ENCODE measurements at places on chromosomes 2 and 18.

GRCh38 chr2:219695145-219695709 lies 67.8 kb downstream of the SLC4A3 start:
- no peak for DNase-seq

DNA sequence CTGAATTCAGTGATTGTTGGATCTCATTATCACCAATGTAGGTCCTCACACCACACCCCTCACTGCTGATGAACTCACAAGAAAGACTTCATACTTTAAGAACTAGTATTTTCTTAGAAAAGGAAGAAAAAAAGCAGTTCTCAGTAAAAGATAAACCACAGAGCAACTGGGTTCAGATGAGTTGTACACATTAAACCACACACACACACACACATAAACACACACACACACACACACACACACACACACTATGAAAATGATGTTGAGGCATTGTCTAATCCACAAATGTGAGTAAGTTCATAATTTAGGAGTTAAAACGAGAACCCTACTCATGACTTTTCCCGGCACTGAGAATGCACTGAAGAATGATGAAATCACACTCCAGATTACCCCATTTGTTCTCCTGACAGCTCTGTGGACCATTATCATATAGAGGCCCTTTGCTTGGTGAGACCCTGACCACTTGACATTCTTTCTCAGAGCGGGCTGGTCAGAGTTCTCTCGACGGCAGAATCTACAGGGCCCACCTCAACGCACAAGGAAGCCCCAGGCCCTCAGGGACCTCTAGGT lies 106.2 kb downstream of the BCL2 start:
- DNase-seq: no peak

- DNase-seq: no peak
These were observed 378.4 kb upstream of the SPHKAP start for GRCh38 chr2:228559774-228560415.

DNA sequence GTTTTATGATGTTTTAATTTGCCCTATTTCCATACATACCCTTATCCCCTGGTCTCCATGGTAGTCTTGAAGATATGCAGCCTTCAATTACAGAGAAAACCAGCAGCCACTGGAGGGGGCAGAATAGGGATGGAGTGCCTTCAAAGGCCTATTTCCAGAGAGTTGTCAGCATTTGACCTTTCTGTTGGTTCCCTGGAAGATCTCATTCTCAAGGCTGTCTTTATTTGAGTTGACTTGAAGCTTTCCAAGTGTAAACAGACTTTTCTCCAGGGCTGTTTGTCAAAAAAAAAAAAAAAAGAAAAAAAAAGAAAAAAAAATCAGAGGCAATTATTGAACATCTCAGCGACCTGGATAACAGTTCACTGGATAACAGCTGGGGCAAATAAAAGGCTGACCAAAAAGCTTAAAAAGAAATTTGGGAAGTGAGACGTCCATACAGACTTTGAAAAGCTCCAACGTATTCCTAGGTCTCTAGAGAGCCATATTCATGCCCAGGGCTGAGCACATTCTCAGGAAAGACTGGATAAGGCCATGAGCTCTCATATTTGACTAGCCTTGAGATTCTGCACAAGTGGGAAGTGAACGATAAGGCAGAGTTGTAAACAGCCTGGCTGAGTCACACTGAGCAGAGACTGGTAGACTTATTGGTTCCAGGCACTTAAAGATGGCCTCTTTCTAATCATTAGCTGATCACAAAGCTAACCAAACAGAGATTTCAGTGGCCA lies 126.6 kb downstream of the VAPA start:
- no peak for DNase-seq

- no peak for DNase-seq
These were observed 5.9 kb downstream of the SLC30A3 start for GRCh38 chr2:27256855-27257454.

DNA sequence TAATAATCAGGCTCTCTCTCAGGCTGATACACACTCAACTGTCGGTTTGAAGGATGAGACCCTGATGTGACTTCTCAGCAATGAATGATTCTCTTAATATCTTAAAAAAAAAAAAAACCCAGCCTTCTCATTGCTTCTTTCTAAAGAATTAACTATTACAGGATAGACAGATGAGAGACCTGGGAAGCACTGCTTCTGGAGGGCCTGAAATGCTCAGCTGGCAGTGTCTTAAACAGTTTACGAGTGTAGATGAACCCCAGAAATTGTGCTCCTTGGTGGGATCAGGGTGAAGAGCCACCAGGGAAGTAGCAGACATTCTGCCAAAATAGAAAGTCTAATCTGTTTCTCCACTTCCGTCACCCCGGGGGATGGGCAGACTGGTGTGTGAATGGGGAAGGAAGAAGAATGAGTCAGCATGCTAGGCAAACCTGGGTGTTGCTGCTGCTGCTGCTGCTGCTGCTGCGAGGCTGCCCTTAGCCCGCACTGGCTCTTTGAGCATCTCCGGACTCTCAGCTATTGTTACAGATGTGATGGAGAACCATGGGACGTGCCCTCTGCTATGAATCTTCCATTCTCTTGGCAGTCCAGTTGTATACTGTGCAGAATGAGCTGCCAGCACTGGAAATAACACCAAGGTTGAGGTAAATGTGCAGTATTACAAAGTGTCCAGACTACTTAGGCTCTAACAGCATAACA lies 158.4 kb downstream of the SETBP1 start:
- peak; percentile 64 for DNase-seq

DNA sequence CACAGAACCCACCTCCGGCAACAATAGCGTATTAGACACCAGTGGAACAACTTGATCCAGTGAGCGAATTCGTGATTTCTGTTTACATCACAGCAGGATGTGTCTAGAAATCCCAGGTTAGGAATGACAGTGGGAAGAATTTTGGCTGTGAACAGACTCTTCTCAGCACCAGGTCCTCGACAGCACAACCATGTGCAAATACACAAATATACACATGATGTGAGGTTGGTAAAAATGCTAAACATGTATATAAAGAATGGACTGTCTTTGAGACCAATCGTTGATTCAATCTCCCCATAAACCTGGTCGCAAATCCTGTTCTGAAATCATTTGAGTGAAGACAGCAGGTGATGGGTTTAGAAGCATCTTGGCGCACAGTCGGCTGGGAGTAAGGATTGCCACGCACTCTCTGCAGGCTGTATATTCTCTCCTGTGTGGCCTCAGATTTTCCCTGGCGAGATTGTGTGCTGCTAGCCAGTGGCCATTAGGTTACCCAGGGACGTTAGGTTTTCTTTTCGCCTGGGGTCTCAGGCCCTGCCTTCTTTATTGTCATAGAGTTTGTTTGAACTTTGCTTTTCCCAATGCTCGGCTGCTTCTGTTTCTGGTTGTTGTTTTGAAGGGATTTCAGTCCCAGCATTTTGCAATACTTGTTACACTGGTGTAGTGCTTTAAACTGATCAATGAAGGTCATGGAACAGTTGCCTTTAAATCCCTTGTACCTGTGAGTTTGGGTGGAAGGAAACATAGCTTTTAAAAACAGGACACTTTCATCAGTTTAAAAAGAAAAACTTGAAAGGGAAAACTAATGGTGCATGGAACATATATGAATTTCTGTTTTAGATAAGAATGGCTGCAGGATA lies 147.3 kb downstream of the ALPK2 start:
- DNase-seq: no peak

GRCh38 chr2:157875641-157876065 lies 477 bp downstream of the ACVR1 start:
- DNase-seq: peak; percentile 28

GRCh38 chr2:63865159-63865799 lies 23.6 kb downstream of the UGP2 start:
- no peak for DNase-seq

- DNase-seq: no peak
These were observed 54.5 kb downstream of the ROCK1 start for GRCh38 chr18:21057112-21057511.

DNA sequence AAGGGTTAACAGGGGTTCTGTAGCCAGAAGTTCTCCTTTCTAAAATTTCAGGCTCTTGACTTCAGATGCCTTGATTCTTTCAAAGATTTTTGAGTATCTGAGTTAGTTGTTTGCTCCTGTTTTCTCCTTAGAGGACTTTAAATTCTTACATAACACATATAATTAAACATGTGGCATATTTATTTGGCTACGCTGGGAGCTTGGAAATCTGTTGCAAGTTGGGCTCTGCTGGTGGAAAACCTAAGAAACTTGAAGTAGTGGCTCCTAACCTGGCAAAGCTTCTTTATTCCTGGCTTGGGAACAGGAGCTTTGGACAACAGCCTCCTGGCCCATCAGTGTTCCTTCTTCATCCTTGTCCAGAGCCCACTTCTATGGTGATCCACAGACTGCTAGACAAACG lies 72.6 kb downstream of the VIT start:
- DNase-seq: no peak

DNA sequence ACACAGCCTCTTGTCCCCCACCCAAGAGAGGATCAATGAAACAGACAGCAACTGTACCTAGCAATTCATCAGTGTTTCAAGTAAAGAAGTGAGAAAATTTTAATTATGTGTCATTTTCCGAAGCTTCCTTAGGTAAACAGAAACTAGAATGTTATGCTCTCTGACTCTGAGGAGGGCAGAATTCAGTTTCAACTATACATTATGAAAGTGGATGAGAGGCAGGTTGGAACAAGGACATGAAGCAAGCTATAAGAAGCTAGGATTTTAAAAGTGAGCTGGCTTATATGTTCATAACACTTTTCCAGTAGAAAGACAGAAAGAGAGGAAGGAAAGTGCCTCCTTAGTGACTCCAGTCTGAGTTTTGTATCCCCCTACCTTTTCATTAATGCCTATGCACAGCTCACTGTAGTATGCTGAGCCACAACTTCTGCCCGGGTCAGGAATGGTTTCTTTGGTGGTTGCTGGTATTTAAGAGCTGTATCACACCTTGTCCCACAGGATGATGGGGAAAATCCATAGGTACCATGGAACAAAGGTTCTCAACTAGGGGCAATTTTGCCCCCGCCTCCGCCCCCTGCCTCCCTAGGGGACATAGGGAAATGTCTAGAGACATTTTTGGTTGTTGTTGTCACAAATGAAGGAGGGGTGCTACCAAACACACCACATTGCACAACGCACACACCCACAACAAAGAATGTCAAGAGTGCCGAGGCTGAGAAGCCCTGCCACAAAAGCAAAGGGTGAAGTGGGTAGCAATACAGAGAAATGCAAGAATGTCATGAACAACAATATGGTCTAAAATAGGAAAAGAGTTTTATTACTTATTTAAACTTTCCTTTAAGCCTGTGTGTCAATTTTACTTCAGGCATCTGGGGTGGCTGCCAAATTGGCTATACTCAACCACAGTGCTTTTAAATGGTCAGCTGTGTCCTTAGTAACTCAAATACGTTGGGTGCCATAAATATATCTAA lies 161.0 kb upstream of the ZFP36L2 start:
- no peak for DNase-seq

- no peak for DNase-seq
These were observed 53.2 kb upstream of the SLC4A10 start for GRCh38 chr2:161571051-161571429.

- peak; percentile 72 for DNase-seq
These were observed 3.9 kb upstream of the PRELID3A start for GRCh38 chr18:12403601-12404506.

DNA sequence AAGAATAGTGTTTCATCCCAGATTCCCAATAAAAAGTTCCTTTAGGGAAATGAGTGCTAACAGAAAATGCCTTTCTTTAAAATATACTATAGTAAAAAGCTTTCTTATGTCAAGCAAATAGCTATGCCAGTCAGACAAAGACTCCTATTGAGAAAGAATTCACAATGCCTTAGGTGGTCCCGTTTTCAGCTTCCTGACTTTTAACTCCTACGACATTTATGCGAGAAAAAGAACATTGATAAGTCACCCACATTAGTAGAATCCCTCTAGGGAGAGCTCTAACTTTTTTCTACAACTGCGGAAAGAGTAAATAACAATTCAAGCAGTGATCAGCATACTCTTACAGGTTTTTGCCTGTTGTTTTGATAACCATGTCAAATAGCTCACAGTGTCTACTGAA lies 750.8 kb upstream of the ACVR2A start:
- no peak for DNase-seq

DNA sequence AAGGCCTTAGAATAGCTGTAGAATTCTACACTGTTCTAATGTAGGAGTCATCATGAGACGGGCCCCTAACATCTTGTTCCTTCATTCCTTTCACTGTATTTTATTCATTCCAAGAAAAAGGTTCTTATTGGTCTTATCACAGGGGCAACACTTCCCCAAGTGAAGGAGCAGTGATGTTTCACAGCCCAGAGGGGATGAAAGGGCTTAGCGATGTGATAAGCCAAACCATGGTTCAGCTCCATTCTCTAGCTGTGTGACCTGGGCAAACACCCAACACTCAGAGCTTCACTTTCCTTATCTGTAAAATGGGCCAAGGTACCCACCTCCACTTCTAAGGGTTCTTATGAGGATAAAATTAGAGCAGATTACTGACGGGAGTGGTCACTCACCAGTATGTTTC lies 25.4 kb upstream of the HS6ST1 start:
- DNase-seq: no peak

GRCh38 chr2:205969584-205969983 lies 116.4 kb downstream of the INO80D start:
- DNase-seq: no peak

GRCh38 chr2:127155028-127155581 lies 48.2 kb upstream of the BIN1 start:
- no peak for DNase-seq

GRCh38 chr2:52312486-52312885 lies 1280.6 kb upstream of the NRXN1 start:
- DNase-seq: no peak

- no peak for DNase-seq
These were observed 38.5 kb downstream of the THAP4 start for GRCh38 chr2:241598487-241598886.

GRCh38 chr18:63439334-63439733 lies 17.1 kb upstream of the VPS4B start:
- peak; percentile 50 for DNase-seq

DNA sequence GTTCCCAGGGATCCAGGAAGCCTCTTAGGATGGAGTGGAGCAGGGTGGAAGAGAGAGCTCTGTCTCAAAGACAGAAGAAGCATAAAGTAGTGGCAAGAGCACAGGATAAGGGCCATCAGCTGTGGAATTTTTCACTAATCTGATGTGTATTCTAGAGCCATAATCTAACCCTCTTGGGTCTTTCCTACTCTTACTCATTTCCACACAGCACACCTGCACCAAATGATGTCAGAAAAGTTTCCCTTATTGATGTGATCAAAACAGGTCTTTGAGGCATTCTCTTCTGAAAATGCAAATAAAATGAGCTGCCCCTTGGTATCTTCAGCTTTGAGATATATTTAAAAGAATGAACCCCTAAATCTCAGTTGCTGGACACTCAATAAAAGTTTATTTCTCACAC lies 415.1 kb upstream of the CHST9 start:
- DNase-seq: no peak

GRCh38 chr2:67970071-67970470 lies 92.7 kb downstream of the C1D start:
- DNase-seq: no peak

GRCh38 chr2:8576525-8577167 lies 105.2 kb upstream of the ID2 start:
- DNase-seq: no peak

GRCh38 chr2:95274291-95275150 lies at the start of gene PROM2:
Gene PROM2, plus strand, starts transcription at chr2:95274449. Its CDS starts 137 bp downstream, at chr2:95274586.
- peak; percentile 71 for DNase-seq

- DNase-seq: peak; percentile 26
These were observed 44.8 kb downstream of the SETBP1 start for GRCh38 chr18:44725300-44726058.

Data from RWPE1 (cell line).